Breast epithelium (tissue), 4 donors: ENCODE measurements at places on chromosomes 5 and 9. TPM values are rescaled to one million over a fixed set of nuclear protein-coding genes. Genes with fewer than 3 reads are reported as not detected.

DNA sequence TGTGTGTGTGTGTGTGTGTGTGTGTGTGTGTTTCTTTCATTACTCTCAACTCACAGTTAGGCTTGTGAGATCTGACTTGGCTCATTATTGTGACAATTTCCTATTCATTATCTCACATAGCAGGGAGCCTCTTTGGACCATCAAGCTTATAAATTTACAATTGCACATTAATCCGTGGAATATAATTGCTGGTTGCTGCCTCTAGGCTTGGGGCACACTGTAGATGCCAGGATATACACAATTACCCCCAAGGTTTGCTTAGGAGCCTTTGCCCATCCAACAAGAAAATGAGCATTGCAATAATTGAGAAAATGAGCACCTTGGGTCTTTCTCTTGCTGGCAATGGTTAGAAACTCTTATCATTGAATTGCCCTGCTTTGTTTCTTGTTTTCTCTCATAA, 161.6 kb upstream of the DMRTA1 start:
- no peak for DNase-seq

GRCh38 chr5:63602971-63603370, 359.3 kb downstream of the HTR1A start:
- no peak for DNase-seq

DNA sequence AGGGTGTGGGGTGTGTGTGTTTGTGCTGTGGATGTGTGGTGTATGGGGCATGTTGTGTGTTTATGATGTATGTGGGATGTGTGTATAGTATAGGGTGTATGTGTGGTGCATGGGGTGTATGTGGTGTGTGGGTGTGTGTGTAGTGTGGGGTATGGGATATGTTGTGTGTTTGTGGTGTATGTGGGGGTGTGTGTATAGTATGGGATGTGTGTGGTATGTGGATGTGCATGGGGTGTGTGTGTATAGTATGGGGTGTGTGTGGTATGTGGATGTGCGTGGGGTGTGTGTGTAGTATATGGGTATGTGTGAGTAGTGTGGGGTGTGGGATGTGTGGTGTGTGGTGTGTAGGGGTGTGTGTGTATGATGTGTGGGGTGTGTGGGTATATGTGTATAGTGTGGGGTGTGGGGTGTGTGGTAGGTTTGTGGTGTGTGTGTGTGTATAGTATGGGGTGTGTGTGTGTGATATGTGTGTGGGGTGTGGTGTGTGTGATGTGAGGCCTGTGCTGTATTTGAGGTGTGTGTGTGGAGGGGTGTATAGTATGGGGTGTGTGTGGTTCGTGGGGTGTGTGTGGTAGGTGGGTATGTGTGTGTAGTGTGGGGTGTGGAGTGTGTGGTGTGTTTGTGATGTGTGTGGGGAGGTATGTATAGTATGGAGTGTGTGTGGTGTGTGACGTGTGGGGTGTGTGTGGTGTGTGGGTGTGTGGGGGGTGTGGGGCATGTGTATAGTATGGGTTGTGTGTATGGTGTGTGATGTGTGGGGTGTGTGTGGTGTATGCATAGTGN, 10.5 kb downstream of the ECSCR start:
- DNase-seq, result no peak

DNA sequence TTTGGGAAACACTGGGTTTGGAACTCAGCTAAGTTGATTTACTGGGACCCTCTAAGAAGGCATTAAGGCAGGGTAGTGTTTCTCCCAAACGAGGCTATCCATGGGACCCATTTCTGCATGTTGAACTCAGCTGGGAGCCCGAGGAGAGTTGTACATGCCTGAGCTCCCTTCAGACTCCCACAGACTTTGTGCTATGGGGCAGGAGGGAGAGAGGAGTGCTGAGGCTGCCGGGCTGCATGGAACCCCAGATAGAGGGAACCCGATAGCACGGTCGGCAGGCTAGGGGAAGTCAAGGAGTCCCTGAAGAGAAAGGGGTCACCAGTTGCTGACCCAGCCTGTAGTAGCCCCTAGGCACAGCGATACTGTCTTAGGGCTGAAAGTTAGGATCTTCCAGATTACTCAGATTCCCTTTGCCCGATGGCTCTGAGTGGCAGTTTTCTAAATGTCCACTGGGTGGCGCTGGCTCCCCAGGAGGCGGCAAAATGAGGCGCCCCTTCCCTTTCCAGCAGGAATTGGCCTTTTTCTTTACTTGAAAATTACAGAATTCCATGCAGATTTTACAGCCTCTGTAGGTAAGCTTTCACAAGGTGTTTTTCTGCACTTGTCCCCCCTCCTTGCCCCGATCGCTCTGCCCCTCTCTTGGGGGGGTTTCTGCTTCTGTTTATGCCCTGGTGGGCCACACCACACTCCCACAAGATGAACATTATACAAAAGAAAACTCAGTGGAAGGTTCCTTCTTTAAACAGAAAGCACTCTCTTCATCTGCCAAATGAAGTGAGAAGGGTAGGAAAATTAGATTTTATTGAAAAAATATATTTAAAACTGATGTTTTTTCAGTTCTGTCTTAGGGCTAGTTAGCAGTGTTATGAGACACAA, 17.8 kb downstream of the NANS start:
- peak; percentile 73 for DNase-seq

Gene SPINK6
- total RNA-seq, result not detected

Gene IL9
- not detected for total RNA-seq
